ENCODE measurements at places on chromosomes 12 and 14.

DNA sequence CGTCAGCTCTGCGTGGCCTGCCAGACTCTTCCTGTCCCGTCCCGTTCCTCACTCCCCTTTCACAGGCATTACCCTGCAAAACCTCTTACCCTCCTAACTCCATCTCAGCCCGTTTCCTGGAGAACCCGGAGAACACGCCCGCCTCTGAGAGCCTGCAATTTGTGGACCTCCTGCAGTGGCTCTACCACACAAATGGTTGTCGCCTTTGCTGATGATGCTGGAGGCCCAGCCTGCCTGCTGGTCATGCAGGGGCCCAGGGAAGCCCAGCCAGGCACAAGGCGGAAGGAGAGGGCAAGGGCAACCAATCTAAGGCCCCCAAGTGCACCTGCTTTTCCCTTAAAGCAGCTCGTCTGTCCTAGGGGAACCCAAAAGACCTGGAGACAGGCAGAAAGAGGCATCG, 22.5 kb downstream of the RFLNA start:
- no peak for DNase-seq

DNA sequence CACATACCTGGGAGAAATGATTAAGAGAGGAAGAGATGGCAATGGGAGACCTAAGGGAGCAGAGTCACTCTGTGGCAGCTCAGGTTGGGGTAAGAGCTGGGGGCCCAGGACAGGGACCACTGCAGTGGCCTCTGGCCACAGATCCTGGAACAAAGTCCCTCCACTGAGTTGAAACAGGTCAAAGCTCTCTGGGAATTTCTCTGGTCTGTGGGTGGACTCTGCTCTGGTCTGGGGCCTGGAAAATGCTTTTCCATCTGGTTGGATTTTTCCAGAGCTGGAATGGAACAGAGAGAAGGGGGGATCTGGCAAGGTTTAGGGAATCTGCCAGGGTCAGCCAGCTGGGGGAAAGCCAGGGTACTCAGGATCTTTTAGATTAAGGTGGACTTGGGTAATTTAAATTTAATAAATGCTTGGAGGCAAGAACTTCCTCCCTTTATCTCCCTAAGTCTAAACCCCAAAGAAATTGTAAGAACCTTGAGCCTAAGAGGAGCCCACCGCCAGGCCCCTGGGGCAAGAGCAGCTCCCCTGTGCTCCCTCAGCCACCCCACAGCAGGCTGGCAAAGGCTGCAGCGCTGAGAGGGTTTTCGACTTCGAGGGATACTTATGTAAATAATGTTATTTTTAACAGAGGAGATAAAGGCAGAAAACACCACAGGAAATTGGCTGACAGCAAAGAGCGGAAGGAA, 3.7 kb downstream of the HOXC10 start:
- peak; percentile 50 for DNase-seq

- DNase-seq, result no peak
These were observed 128.3 kb downstream of the AACS start for GRCh38 chr12:125193376-125194152.

DNA sequence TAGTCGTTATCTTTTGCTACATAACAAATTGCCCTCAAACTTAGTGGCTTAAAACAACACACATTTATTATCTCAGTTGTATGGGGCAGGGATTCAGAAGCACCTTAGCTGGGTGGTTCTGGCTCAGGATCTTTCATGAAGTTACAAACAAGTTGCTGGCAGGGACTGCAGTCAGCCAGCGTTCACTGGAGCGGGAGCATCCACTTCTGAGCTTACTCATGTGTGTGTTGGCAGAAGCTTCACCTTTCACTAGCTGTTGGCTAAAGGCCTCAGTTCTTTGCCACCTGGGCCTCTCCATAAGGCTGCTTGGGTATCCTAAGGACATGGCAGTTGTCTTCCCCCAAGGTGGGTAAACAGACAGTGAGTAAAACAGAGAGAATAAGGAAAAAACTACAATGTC, 365.7 kb downstream of the RPS29 start:
- no peak for DNase-seq

- peak; percentile 49 for DNase-seq
These were observed 26.8 kb upstream of the BMAL2 start for GRCh38 chr12:27305673-27306456.

- no peak for DNase-seq
These were observed 100.5 kb upstream of the STXBP6 start for GRCh38 chr14:25150401-25150800.

DNA sequence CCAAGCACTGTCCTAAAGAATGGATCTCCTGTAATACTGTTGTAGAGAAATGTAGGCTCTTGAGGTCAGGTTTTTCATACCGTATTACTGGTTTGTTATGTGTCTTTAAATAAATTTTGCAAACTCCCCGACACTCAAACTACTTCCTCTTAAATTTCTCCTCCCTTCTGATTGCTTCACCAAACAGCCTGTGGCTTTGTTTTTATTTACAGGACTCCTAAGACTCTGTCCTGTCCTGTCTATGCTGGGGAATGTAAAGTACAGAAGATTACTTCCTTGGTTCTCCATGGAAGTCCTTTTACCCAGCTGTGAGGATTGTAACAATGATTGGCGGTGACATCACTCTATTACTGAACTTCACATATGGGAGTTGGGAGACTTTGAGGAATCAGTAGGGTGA, 873.5 kb downstream of the DIO2 start:
- DNase-seq, result no peak

DNA sequence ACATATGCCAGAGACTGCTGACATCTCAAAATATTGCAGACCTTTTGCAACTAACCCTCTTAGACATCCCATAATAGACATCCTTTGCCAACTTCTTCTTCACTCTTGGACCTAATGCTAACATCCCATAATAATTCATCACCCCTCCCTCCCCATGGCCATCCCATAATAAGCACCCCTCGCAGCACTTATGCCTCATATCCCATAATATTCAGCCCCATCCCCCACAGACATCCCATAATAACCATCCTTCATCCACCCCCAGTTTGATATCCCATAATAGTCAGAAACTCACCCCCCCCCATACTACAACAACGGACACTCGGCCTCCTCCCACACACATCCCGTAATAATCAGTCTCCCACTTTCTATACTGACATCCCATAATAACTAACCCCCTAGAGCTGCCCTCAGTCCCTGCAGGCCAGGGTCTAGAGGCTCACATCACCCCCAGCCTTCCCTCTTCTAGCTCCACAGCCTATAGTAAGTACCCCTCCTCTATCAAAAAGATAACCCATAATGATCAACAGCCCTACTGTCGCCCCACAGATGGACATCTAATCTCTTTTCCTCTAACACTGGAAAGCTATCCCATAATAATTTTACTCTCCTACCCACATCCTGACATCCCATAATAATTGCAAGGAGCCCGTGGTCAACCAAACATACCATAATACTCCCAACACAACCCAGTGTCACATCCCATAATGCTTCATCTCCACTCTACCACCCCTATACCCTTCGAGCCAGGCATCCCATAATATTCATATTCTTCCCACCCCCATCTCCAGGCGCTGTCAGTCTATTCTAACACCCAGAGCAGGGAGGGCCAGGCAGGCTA, 792 bp upstream of the CHD4 start:
- peak; percentile 60 for DNase-seq

- DNase-seq, result peak; percentile 94
These were observed 58.6 kb downstream of the SLC38A1 start for GRCh38 chr12:46209914-46210872.

DNA sequence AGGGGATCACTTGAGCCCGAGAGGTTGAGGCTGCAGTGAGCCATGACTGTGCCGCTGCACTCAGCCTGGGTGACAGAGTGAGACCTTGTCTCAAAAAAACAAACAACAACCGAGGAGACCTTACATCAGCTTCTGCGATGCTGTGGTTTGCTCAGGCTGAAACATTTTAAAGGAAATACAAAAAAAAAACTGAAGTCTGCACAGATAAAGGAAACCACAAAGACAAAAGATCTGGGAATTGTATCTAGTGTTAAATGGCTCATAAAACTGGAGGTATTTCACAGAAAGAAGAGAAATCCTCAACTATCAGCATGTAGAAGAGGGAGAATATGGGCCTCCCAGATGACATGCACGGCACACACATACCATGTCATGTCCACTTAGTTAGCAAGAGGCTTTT, 60.3 kb upstream of the VPS33A start:
- no peak for DNase-seq

- DNase-seq, result no peak
These were observed 9.2 kb upstream of the ADAM21 start for GRCh38 chr14:70442750-70443149.

- DNase-seq, result no peak
These were observed 160.6 kb downstream of the MYRFL start for GRCh38 chr12:69985656-69986055.

GRCh38 chr14:35696119-35696518, 113.0 kb downstream of the RALGAPA1 start:
- no peak for DNase-seq

DNA sequence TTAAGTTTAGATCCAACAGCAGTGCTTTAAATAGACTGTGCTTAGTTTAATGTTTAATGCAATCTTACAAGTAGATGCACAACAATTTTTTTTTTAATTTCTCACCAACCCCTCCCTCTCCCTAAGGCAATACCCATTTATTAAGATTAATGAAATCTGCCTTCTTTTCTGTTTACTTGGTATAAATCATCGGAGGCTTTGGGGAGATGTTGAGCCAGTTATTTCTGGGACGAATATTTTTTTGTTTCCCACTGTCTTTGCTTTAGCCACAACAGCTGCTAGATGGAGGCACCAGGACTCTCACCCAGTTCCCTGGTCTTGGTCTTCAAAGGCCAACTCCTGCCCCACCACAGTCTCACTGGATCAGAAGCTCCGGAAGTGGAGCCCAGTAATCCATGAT, 113.4 kb downstream of the PLXNC1 start:
- no peak for DNase-seq

DNA sequence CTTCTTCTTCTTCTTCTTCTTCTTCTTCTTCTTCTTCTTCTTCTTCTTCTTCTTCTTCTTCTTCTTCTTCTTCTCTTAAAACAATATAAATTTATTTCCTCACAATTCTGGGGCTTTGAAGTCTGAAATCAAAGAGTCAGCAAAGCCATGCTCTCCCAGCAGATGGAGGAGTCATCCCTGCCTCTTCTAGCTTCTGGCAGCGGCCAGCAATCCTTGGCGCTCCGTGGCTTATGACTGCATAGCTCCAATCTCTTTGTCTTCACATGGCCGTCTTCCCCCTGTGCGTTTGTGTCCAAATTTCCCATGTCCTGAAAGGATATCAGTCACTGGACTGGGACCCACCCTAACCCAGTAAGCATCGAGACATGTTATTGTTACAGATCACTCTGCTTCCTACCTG, 22.9 kb downstream of the KCNA1 start:
- DNase-seq, result no peak

- DNase-seq, result no peak
These were observed 497.6 kb downstream of the APAF1 start for GRCh38 chr12:99142651-99143050.

- no peak for DNase-seq
These were observed 181.6 kb downstream of the MSRB3 start for GRCh38 chr12:65460063-65460462.

GRCh38 chr12:53999559-54000115, 324 bp upstream of the HOXC9 start:
- peak; percentile 36 for DNase-seq

DNA sequence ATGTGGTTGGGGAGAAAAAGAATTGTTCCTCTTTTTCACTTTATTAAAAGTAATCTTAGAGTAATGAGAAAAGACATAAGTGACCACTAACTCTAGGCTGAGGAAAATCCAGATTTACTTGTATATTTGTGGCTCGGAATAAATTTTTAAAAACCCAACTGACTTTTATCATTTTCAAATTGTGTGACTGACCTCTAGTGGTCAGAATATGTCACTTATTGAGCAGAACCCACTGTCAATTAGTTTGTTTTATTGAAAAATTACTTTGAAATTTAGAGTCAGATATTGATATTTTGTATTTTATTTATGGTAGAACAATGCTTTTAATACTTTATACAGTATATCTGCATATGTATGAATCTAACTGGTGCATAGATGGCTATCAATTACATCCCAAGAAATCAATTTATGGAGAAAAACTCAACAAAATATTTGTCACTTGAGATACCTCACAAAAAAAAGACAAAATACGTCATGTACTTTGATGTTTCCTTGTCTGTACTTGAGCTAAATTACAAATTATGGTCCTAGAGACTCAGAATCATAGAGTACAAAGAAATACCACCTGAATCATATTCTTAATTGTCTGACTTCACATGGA, 229.4 kb downstream of the CNTN1 start:
- DNase-seq, result no peak

Measured in DMS79 treated with DMSO at 0.1 percent for 48 hours (cell line).